Left ventricle myocardium inferior (tissue), 1 donor: ENCODE measurements at places on chromosomes 4 and X. TPM values are rescaled to one million over a fixed set of nuclear protein-coding genes. Genes with fewer than 3 reads are reported as not detected.

Gene MAGEB17
- not detected for total RNA-seq

Gene LEF1
- 0.41 TPM for total RNA-seq

DNA sequence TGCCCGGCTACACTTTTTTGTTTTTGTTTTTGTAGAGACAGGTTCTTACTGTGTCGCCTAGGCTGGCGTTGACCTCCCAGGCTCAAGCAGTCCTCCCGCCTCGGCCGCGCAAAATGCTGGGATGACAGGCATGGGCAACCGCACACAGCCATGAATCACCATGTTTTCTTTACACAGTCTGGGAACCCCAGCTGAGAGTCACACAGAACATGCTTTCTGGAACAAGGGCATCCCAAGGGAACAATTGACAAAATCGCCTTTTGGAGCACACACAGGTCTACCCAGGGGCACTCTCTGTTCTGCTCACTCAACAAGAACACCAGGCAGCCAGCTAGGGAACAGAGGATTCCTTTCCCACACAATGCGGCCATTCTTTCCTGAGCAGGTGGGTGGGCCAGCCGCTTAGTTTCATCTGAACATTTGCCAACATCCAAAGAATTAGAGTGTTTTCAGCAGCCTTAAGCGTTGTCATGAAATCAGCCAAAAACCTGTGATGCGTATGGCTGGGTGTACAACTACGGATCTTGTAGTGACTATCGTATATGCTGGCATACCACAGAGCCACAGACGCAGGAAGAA, 15.7 kb downstream of the PRKX start:
- peak overlapping the region; percentile 4 for H3K4me3 ChIP-seq
- peak; percentile 24 for DNase-seq
- H3K27me3 ChIP-seq = no peaks in the 10 kb centered on the region
- H3K27ac ChIP-seq = peak overlapping the region; percentile 80
- peaks cover 14% of the 10 kb centered on the region for H3K4me1 ChIP-seq

GRCh38 chr4:3328814-3329663, 36.2 kb downstream of the RGS12 start:
- DNase-seq = no peak
- no peaks in the 10 kb centered on the region for H3K27me3 ChIP-seq
- no peak overlapping the region for H3K4me3 ChIP-seq
- H3K36me3 ChIP-seq = no peaks in the 10 kb centered on the region
- H3K27ac ChIP-seq = no peak overlapping the region
- H3K4me1 ChIP-seq = peaks cover 31% of the 10 kb centered on the region

Gene FRMPD4
- total RNA-seq = 2.8 TPM
